ENCODE measurements at places on chromosomes 16 and 17.

- DNase-seq: no peak
Observed at GRCh38 chr17:18910881-18911280, 41.1 kb upstream of the SLC5A10 start.

DNA sequence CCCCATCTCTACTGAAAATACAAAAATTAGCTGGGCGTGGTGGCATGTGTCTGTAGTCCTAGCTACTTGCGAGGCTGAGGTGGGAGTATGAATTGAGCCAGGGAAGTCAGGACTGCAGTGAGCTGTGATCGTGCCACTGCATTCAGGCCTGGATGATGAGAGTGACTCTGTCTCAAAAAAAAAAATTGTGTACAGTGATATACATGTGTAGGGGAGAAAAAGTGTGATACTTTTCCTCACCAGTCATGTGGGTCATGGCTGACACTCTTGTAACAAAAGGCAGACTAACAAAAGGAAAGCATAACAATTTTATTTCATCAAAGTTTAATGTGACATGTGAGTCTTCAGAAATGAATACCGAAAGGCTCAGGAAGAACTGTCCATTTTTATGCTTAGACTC, 2.0 kb upstream of the ABCC12 start:
- DNase-seq: no peak

DNA sequence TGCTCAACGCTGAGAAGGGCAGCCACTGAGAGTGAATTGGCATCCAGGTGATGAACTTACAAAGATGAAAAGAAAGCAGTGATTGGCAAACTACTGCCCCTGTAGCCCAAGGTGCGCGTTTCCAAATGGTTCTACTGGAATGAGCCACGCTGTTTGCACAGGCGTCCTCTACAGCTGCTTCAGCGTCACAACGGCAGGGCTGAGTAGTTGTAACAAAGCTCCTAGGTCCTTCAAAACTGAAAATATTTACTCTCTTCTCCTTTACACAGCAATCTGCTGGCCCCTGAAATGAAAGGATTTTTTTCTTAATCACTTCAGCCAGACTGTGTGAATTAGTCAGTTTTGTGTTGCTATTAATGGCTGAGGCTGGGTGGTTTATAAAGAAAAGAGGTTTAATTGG, 107.2 kb upstream of the FOXF1 start:
- DNase-seq: no peak

DNA sequence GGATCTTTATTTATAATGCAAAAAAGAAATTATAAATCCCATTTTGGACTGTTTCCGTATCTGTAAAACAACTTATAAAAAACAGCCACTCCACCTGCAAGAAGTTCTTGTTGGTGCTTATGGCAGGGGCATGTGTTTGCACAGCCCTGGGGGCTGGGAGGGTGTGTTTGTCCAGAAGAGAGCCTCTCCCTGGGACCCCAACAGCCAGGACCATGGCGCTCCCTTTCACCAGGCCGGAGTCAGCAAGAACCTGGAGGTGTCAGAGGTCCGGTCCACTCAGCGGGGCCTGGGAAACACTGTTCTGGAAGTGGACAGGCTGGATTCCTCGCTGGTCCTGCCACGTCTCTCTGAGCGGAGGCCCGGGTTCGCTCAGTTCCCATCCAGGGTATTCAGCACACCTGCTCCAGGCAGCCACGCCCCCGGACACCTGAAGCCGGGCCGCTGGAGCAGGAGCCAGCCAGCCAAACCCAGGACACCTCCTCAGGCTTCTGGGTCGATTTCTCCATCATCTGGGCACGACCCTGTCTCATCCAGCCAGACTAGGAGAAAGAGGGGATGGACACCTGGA, 18.9 kb upstream of the GINS2 start:
- DNase-seq: no peak

DNA sequence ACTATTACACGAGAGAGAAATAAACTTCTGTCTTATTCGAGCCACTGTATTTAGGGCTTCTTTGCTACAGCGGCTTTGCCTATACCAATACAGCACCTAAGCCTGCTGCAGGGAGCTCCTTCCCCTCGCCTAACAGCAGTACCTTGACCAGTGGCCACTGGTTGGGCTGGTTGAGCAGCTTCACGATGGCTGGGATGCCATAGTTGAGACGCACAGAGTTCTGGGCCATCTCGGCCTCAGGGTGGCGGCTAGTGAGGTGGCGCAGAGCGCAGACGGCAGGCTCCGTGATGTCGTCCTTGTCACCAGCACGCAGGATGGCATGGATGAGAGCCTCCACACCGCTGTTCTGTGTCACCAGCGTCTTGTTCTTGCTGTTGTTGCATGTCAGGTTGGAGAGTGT, 23.7 kb downstream of the JUP start:
- DNase-seq: no peak

DNA sequence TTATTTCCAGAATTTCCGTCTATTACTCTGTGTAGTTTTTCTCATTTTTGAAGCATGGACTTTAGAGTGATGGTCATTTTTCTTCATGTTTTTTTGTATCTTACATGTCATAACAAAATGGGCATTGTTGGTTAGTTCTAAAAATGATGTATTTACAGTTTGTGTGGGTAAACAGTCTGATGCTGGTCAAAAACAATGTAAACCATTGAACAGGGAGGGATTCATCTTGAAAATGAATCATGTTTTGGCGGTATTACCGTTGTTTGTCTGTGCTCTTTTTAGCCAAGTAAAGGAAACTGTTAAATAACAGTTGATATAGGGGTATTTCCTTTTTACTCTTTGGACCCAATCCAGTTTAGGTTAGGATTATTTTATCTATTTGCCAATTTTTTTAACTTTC, 315.8 kb downstream of the BCAS3 start:
- DNase-seq: no peak

- no peak for DNase-seq
Observed at GRCh38 chr17:81509207-81509971, 3.2 kb downstream of the ACTG1 start.

GRCh38 chr17:8109661-8110455, 8.5 kb downstream of the ALOXE3 start:
- DNase-seq: no peak

- no peak for DNase-seq
Observed at GRCh38 chr17:44801880-44802279, 28.2 kb downstream of the GJC1 start.

GRCh38 chr17:10316801-10317542, 55.8 kb downstream of the MYH13 start:
- no peak for DNase-seq

DNA sequence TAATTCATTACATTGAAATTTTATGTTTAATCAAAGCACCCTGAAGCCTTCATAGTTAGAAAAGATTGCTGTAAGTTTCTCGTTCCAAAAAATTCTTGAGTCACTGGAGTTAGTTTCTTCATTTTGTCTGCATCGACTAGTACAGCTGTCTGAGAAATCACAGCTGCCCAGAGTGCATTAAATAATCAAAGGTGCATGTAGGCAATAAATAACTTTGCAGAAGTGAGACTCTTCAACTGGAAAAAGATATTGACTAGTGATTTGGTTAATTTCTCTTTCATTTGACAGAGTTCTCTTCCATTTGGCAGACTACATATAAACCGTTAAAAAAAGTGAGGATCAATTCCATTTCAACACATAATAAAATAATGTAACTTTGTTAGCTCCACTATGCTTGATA, 234.0 kb downstream of the CNTNAP4 start:
- no peak for DNase-seq

- no peak for DNase-seq
Observed at GRCh38 chr17:1473170-1473569, 17.1 kb upstream of the CRK start.

DNA sequence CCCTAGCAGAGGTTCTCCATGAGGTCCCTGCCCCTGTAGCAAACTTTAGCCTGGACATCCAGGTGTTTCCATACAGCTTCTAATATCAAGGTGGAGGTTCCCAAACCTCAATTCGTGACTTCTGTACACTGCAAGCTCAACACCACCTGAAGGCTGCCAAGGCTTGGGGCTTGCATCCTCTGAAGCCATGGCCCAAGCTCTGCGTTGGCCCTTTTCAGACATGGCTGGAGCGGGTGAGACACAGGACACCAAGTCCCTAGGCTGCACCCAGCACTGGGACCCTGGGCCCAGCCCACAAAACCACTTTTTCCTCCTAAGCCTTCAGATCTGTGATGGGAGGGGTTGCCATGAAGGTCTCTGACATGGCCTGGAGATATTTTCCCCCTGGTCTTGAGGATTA, 1292.0 kb downstream of the CDH8 start:
- DNase-seq: no peak

- no peak for DNase-seq
Observed at GRCh38 chr17:17815436-17816200, 21.2 kb downstream of the SREBF1 start.

GRCh38 chr17:5418858-5419355, 555 bp downstream of the NUP88 start:
- no peak for DNase-seq

GRCh38 chr17:72772331-72772821, 320.1 kb downstream of the SLC39A11 start:
- DNase-seq: no peak

- DNase-seq: no peak
Observed at GRCh38 chr16:19294156-19294649, 8.7 kb downstream of the CLEC19A start.

GRCh38 chr17:64200080-64201032, 62.7 kb downstream of the TEX2 start:
- DNase-seq: no peak
